ENCODE measurements at places on chromosomes 5 and 9.
A peak's percentile ranks its signal among the peaks of the same experiment; 100 is the strongest.

DNA sequence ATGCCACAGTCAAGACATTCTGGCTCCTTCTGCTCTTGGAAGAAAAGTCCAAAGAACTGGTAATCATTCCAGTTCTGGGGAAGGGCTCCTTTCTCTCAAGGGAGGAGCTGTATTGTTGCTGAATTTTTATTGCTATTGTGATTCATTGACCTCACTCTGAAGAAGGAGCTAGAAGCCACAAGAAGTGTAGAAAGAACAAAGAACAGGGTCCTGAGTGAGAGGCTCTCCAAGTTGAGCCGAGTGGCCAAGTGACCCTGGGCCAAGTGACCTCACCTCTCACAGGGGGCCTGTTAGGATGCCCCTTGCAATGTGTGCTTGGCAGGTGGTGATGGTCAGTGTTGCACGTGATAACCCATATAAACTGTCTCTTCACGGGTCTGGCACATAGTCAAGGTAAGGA lies 173.3 kb downstream of the FGF18 start:
- no peak for DNase-seq

DNA sequence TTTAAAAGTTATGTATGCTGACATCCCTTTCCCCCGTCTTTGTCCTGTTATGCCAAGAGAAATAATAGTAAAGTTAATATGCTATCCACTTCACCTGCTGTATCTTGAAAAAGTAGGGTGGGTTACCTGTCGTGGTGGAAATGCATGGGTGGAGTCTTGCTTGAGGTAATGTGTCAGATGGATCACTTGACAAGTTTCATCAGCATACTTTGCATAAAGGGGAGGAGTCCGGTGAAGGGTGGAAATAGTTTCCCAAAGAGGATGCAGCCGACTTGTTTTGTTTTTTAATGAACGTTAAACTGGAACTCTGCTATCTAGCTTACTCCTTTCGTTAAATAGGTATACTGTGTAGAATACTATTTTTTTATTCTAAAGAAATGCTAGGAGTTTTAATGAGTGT lies 9.0 kb upstream of the DMRT3 start:
- DNase-seq = no peak

DNA sequence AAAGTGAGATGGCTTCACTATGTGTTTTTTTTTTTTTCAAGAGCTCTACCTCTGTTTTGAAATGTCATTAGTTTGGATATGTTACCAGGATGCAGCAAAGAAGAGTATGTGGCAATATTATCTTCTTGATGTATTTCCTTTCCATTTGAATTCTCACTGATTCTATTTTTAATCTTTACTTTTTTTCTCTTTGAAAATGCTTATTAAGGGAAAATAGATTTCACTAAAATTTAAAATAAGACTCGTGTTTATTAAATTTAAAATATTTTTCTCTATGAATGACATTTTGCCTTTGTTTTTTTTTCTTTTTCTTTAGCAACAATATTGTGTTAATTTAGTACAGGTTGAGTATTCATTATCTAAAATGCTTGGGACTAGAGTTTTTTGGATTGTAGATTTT lies 29.2 kb downstream of the TENT2 start:
- no peak for DNase-seq

- DNase-seq = no peak
These were observed 55.1 kb upstream of the MOCS2 start for GRCh38 chr5:53164478-53165165.

DNA sequence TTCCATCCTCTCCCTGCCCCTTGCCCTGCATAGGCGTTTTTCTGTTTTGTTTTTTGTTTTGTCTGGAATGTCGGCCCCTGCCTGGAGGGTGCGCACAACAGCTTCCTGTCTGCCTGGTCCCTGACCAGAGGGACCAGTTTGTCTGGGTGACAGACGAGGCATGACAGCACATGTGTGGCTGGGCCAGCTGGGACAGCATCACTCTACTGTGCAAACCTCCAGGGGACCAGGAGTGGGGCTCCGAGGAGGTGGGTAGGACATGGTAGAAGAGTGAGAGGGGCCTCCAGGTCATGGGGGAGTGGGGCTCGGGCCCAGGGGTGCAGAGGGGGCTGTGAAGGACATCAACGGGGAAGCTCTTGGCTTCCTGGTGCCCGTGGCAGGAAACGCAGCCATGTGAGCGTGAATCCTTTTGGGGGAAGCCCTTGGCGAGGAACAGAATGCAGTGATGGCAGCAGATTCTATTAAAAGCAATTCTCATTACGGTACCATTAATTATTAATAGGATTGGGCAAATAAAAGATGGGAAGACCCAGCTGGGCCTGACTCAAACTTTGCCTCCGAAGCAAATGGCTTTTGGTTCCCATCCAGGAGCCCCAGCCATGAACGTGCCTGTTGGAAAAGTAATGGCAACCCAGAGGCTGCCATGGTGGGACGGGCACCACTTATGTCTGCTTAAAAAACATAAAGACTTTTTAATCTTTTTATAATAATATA lies 184.4 kb upstream of the IER5L start:
- DNase-seq = no peak

GRCh38 chr5:78518365-78519197 lies 130.0 kb downstream of the LHFPL2 start:
- peak; percentile 76 for DNase-seq

GRCh38 chr9:126230692-126231091 lies 95.9 kb upstream of the MVB12B start:
- no peak for DNase-seq

All from Right ventricle myocardium inferior (tissue), 1 donor.